ENCODE measurements at places on chromosomes 4 and X.

GRCh38 chrX:123408821-123409737, 225.0 kb downstream of the GRIA3 start:
- peak; percentile 17 for DNase-seq

GRCh38 chr4:53378171-53378482, 686 bp downstream of the FIP1L1 start:
- DNase-seq, result no peak

GRCh38 chrX:20967725-20968124, 406.5 kb upstream of the CNKSR2 start:
- DNase-seq, result no peak

DNA sequence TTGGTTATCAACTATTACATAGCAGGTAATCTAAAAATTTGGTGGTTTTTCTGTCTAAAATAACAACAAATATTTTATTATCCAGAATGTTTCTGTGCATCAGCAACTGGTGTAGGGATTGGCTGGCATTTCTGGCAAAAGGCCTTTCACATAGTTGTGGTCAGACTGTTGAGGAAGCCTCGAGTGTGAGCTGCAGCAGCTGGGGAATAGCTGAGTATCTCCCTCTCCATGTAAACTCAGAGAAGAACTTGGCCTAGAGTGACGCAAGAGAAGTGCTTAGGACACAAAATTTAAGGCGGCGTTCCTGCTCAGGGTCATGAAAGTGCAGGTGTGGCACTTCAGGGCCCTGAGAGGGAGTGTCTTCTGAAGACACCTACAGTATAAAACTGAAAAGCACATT, 558.9 kb downstream of the SPOCK3 start:
- peak; percentile 61 for DNase-seq

DNA sequence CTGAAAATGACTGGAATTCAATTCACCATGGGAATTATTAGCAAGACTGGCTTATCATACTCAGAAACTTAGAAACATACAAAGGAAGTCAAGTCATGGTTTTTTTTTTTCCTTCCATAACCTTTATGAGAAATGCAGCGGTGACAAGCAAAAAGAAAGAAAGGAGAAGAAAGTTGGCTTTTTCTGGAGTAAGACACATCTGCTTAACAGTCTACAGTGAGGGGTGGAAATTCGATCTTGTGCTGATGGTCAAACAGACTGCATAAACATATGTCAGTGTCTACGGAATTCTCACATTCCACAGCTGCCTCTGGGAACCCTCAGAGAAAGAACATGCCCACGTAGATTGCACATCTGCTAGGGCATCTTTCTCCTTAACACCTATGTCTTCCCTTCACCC, 54.6 kb downstream of the PROM1 start:
- peak; percentile 54 for DNase-seq

GRCh38 chr4:3873408-3874027, 107.3 kb downstream of the ADRA2C start:
- DNase-seq, result no peak

- peak; percentile 78 for DNase-seq
Observed at GRCh38 chr4:110510955-110511544, 35.1 kb downstream of the ENPEP start.

GRCh38 chrX:48897157-48897624, 377 bp downstream of the TIMM17B start:
- DNase-seq, result peak; percentile 79

GRCh38 chr4:27272217-27272616, 411.6 kb downstream of the STIM2 start:
- DNase-seq, result no peak

DNA sequence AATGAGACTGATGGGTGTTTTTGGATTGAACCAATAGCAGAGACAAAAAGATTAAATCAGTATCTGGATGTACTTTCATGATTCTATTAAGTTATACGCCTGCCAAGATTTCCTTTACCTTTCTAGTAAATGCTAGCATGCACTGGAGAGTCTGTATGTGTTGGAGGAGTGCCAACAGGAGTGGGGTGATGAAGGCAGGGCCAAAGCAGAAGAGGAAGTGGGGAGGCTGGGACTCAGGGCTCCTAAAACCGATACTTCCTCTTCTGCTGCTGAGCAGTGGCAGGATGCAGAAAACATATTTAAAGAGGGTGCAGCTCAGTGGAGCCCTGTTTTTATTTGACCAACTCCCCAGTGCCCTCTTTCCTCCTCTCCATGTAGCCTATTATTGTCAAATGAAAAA, 5.6 kb downstream of the CYSLTR1 start:
- no peak for DNase-seq

- DNase-seq, result peak; percentile 17
Observed at GRCh38 chrX:131812847-131813825, 210.0 kb upstream of the STK26 start.

- DNase-seq, result peak; percentile 59
Observed at GRCh38 chr4:107666134-107666533, 53.9 kb downstream of the PAPSS1 start.

GRCh38 chrX:46333550-46333949, 211.7 kb downstream of the ZNF674 start:
- no peak for DNase-seq

GRCh38 chr4:145934434-145935047, 4.1 kb downstream of the ZNF827 start:
- no peak for DNase-seq

- DNase-seq, result no peak
Observed at GRCh38 chr4:180314972-180315371, 1928.2 kb upstream of the TENM3 start.

GRCh38 chrX:101368800-101369199, 17.2 kb downstream of the BTK start:
- no peak for DNase-seq

DNA sequence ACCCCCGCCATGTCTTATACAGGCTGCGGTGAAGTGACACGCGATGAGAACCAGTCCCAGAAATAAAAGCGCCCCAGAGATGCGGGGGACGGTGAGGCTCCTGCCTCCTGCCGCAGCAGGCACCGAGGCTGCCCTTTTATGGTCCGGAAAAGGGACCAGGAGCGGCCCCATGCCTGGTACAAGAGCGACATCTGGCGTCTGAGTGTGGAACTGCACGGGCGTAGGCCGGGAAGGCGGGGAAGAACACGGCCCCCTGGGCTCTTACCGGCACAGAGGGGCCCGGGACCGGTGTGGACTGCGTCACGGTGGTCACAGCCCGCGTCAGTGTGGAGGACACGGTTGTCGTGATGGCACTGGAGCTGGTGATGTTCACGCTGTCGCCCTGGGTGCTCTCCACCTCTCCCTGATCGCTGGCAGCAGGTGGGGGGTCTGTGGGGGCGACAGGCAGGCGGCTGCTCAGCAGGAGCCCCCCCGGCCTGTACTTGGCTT, 8.9 kb upstream of the RENBP start:
- peak; percentile 65 for DNase-seq

DNA sequence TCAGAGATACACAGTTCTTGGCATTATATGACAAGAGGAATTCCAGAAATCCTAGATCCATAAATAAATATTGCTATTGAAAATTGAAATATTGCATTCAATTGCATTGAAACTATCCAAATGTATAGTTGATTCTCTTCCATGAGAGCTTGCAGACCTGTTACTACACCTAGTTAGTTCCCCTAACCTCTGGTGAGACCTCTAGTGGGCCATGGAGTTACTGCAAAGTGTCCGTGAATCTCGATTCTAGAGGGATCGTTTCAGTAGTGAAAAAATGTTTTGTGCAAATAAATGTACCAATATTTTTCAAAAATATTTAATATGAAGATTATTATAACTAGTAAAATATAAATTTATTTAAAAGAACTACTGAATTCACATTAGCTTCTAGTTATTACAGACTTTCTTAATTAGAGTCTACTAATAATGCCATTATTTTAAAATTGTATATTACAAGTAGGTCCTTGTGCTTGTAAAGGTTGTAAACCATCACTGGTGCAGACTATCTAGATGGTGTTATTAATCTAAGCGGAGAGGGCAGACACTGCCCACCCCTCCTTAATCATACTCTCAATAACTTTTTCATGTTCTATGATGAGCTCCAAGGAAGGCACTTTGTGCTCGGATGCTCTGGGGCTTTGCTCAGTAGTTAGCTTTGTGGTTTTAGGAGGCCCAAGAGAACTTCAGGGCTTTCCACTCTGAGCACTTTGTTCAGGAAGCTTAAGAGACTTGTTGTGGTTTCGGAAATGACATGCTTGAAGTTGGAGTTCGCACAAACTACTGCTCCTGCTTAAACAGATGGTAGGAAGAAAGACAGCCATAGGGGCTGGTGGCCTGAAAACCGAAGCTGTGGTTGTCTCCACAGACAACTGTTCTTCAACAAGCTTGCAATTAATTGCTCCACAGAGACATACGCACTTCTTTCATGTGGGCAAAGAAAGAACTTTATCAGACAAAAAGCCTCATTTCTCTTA, 42.8 kb downstream of the IL21 start:
- peak; percentile 64 for DNase-seq

- DNase-seq, result peak; percentile 58
Observed at GRCh38 chrX:109830704-109831206, 97.7 kb upstream of the ACSL4 start.

GRCh38 chr4:35175487-35175886, 1068.8 kb downstream of the ARAP2 start:
- DNase-seq, result no peak

DNA sequence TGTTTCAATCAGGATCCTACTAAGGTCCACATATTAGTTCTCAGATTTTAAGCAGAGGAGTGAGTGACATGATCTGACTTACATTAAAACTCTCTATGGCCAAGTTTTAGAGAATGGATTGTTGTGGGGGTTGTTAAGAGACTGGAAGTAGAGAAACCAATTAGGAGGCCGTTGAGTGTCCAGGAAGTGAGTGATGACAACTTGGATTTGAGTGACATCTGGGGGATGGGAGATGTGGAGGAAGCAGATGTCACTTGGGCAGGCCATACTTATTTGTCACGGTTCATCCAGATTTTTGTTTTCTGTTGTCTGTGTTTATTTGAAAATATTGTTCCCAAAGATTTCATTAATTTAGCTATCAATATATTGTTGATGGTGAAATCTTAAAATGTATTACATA, 28.3 kb downstream of the ADD1 start:
- DNase-seq, result no peak

GRCh38 chr4:121397434-121397833, 16.6 kb upstream of the QRFPR start:
- no peak for DNase-seq

GRCh38 chrX:71254092-71254963, at the start of gene ZMYM3:
ZMYM3 (minus strand) TSS chrX:71254140; CDS start chrX:71253255, 885 bp downstream.
- peak; percentile 88 for DNase-seq

GRCh38 chrX:68938244-68939004, 109.6 kb downstream of the EFNB1 start:
- peak; percentile 86 for DNase-seq

DNA sequence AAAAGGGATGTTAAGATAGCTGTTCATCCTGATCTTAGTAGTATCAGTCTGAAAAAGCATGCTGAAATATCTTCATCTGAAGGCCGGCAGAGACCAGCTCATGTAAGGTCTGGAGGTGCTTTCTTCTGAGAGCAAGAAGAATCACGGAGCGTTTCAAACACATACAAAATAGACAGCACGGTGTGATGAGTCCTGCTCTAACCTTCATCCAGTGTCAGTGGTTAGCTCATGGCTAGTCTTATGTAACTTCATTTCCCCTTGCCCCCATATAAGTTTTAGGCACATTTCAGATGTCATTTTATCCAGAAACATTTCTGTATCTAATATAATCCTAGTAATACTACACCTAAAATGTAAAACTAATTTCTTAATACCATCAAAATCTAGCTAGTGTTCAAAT, 27.8 kb downstream of the ADD1 start:
- DNase-seq, result no peak

DNA sequence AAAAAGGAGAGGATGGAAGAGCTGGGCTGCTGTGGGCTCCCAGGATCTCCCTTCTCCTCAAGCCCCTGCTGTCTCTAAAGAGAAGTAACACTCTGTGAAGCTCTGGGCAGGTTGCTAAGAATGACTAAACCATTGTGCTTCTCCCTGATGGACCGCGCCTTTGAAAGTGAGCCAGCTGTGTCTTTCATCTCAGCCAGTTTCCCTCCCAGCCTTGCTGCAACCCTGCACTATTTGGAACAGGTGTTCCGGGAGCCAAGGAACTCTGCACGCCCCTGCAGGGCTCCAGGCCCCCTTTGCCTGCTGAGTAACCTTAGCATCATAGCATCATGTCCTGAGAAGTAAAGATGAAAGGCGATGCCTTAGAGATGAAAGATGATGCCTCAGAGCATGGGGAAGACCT, 39.7 kb downstream of the SMIM20 start:
- peak; percentile 38 for DNase-seq

DNA sequence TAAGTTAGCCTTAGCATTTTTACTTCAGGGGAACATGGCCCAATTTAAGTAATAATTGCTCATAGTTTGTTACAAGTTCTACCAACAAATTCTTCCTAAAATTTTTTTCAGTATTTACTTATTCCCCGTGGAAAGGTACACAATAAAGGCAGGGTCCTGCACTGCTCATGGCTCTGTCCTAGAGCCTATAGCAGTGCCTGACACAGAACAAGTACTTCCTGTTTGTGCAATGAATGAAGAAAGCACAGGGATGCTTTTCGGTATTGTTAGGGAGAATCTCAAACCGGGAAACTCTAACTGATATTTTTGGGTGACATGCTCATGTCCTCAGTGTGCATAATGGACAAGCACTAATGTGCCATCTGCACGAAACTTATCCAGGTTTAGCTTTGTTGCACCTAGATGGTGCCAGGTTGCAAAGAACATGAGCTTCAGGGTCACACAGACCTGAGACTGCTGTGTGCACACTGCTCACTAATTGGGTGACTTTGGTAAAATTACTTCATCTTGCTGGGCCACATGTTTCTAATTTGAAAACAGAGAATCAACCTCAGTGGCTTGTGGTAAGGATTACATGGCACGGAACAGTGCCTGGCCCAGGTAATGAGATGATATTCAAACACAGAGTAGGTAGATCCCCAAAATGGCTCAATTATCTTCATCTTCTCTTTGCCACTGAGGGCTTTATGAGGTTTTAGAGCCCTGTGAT, 175.8 kb upstream of the NPY2R start:
- DNase-seq, result no peak

DNA sequence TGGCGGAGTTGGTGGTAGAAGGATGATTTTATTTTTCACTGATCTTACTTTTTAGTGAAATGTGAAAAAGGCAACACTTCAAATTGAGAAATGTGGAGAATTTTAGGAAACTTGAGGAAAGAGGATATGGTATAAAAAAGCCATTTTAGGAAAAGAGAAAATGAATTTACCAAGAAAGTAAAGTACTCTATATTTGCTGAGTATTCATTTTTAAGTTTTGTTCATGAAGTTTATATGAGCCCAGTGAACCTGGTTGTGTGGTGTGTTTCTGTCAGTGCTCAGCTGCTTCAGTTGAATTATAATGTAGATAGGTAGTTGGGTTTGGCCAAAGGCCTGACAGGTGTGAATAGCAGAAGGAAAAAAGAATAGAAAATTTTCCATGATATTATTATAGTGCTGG, 345.5 kb upstream of the FSTL5 start:
- no peak for DNase-seq

All from cardiac fibroblast (primary cell).